Fibroblast of skin of left biceps (primary cell): ENCODE measurements at places on chromosomes 7 and 10.

DNA sequence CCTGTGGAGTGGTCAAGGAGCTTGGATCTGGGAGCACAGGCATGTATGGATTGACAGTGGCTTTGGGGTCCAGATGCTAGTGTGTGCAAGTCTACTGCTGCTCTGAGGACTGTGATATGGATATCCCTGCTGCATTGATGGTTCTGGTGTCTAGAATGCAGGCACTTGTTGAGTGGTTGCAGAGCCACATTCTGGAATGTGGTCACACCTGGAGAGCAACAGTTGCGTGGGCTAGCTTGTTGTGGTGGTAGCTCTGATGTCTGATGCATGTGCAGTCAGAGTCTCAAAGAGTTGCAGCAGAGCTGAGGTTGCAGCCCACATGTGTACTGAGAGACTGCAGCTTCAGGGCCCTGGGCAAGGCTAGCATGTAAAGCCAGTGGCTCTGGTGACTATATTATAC lies 43.2 kb downstream of the CCDC7 start:
- no peak for DNase-seq

DNA sequence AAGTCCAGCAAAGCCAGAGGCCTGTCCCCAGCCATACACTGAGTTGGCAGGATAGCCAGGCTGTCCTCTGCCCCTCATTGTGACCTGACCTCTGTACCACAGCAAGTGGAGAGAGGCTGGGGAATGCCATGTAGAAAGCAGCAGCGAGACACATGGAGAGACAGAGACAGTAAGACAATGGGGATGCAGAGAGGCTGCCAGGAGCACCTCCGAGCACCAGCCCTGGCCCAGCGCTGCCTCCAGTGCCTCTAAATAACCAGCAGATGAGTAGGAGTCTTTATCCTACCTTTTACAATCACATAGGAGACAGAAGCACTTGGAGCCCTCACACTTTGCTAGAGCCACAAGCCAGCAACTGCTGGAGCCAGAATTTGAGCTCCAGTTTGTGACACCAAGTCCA lies 8.1 kb downstream of the GDF2 start:
- DNase-seq = no peak

- no peak for DNase-seq
Measured at GRCh38 chr10:99329304-99329553, at the start of gene CNNM1. TSS of gene CNNM1 (plus strand) at chr10:99329356. CDS start at chr10:99329388, 32 bp downstream.

DNA sequence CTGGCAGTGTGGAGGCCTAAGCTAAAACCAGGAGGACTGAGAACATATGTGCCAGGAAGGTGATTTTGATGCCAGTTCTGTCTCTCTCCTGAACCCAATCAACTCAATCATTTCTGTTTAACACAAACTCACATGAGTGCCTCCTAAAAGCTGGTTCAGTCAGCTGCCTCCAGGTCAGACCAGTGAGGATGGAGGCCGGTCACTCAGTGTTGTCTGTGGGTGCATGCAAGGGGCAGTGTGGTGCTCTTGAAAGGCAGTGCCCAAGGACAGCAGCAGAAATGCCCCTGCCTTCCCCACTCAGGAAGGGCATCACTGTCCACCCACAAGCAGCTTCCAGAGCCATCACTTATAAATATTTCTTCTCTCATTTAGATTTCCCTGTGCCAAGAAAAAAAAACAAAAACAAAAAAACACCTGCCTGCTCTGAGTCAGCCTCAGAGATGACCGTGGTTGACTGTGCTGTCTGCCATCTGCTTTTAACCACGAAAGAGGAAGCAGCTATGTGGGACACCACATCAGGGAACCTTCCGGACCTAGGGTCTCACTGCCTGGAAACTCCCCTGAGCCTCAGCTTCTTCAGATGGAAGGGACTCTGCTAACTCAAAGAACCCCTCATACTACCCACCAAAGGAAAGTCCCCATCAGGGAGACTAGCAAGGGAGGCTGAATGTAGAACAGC lies 39.1 kb downstream of the VOPP1 start:
- no peak for DNase-seq

- no peak for DNase-seq
Measured at GRCh38 chr10:68276224-68276623, 44.3 kb upstream of the ATOH7 start.

DNA sequence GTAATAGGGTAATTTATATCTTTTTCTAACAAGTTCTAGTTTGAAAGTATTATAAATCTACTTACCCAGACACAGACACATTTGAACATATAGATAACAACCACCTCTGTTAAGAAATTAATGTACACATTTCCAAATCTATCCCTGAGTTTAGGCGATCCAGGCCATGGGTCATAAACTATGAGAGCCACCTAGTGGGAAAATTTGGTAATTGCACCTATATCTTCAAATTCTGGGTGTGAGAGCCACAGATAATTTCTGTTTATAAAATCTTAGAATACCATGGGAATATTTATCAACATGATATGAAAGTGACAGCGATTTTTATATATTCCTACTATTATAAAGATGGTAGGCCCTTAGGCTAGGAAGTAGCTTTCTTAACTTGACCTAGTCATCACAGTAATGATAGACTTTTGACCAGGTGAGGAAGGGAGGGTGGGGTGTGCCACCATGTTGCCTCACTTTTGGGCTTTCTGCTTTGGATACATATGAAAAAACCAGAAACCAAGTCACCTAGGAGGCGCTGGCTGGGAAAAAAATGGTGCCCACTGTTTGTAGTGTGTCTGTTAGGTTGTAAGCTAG lies 8.0 kb upstream of the EPHA1 start:
- no peak for DNase-seq

- DNase-seq = no peak
Measured at GRCh38 chr7:134908289-134908688, 78.0 kb upstream of the AGBL3 start.

DNA sequence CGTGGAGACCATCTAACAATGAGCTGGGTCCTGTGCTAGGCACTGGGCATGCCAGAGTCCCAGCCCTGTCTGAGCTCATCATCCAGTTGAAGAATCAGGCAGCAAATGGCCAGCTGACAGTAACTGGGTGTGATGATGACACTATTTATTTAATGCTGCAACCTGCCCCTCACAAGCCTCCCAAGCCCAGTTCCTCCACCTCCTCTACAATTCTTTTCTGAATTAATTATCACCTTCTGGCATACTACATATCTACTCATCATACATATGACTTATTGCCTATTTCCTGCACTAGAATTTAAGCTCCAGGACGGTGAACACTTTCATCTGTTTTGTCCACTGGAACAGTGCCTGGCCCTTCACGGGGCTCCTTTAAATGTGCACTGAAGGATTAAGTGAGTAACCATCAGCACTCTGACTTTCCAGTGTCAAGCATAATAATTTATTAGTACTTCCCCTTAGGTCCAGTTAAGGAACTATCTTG lies 96.7 kb upstream of the LAMB4 start:
- no peak for DNase-seq
